NCI-H345 (cell line): ENCODE measurements at places on chromosomes 11 and 22.

- no peak for DNase-seq
These were observed 6.8 kb downstream of the MALAT1 start for GRCh38 chr11:65505466-65506289.

GRCh38 chr22:25488244-25489020 lies 76.0 kb upstream of the GRK3 start:
- peak; percentile 59 for DNase-seq

- no peak for DNase-seq
These were observed 5.5 kb downstream of the CDC42EP1 start for GRCh38 chr22:37565830-37566229.

GRCh38 chr11:79397252-79397651 lies 43.6 kb downstream of the TENM4 start:
- DNase-seq, result no peak

DNA sequence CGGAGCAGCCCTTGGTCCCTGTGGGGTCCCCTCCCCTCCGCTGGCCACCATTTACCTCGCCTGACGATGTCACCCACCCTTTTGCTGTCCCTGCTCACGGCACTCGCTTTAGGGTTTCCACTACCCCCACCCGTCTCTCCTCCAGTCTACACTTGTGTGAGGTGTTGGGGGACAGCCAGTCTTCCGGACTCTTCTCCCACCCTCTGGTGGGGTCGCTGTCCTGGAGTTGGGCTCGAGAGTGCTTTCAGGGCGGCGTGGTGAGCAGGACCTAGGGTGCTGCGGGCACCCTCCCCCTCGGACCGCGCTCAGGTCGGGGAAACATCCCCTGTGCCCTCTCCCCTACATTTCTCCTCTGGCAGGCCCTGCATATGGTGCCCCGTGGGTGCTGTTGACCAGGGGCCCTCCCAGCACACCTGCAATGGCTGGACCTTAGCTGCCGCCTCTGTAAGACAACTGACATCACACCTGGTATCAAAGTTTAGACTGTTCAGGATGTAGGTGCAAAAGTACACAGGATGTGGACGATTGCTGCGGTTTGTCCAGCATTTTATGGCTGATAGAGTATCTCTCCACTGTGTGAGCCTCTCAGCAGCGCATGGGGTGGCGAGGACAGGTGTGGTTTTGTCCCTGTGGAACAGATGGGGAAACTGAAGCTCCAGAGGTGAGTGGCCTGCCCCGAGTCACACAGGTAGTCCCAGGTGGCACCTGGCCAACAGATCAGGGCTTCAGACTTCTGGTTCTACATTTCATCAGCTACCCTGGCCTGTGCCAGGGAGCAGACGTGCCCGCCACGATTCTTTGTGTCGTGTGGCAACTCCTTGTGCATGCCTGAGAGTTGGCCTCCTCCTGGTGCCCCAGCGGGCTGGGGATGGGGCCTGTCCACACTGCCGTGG lies 1.2 kb downstream of the GRK2 start:
- DNase-seq, result no peak

GRCh38 chr11:119797736-119798135 lies 68.7 kb upstream of the NECTIN1 start:
- DNase-seq, result no peak

DNA sequence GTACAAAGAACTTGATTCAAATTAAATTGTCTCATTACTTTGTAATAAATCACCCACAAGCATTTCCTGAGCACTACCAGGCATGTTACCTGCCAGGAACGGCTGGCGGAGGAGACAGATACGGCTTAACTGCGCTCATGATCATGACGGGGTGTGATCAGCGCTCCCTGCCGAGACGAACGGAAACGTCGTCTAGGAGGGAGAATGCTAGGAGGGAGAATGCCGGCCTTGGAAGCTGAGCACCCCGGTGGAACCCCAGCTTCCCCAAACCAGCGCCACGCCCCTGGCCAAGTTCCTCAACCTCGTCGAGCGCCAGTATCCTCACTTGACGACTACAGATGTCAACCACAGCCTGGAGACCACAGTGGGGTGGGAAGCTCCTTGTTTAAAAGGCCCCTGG lies 272.8 kb downstream of the CTTN start:
- no peak for DNase-seq

GRCh38 chr22:36298118-36298517 lies 45.2 kb downstream of the APOL1 start:
- DNase-seq, result no peak

DNA sequence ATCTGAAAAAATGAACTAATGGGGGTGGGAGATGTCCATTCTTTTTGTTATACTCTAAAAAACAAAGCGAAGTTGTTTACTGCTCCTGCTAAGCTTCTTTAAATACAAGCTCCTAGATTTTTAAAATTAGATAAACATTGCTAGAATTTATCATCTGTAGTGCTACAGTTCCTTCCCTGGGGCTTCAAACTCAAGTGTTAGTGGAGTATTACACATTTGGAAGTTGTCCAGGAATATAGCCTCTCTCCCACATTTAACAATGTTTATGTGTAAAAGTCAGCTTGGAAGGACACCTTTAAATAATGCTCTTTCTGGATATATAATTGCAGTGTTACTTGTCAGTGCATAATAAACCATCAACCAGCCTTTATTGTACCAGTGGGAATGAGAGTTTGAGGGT lies 155.5 kb downstream of the SPON1 start:
- peak; percentile 87 for DNase-seq

DNA sequence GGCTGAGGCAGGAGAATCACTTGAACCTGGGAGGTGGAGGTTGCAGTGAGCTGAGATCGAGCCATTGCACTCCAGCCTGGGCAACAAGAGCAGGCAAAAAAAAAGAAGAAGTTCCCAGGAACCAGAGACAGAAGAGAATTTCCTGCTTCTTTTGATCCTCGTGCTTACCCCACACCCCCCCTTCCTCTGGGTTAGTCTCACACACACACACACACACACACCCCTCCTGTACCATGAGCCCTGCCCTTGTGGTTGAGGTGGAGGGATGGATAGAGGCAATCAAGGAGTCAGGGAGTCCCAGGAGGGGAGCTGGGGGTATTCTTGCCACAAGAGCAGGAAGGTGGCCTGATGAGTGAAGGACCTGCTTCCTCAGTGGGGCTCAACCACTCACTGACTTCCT lies 4.1 kb upstream of the UBE2L6 start:
- DNase-seq, result no peak

- peak; percentile 80 for DNase-seq
These were observed 24.2 kb downstream of the EIF4G2 start for GRCh38 chr11:10784232-10785145.

GRCh38 chr11:72072348-72072747 lies 8.0 kb downstream of the NUMA1 start:
- no peak for DNase-seq

DNA sequence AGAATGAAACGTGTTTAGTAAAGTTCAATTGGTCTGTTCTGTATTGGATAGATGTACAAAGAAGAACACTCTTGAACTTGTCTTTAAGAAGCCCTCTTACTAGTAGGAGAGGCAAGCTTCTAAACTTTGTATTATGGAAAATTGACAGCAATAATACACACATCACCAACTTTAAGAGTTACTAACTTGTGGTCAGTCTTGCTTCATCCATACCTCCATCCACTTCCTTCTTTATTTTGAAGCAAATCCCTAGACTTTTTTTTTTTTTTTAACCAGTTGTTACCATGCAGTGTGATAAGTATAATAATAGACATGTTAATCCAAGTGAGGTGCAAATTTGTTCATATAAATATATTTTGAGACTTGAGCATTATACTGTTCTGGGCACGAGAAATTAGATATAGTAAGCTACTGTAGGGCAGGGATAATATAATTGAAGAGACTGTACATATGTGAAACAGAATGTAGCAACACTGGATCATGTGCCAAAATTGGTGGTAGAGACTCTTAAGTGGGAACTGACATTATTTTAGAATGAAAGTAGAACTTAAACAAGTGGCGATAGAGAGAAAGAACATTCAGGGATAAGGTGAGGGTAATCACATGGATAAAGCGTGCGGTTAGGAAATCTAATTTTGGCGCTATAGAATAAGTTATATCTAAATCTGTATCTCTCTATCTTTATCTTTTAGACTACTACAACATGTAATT lies 6.5 kb downstream of the FAR1 start:
- DNase-seq, result no peak

- DNase-seq, result peak; percentile 53
These were observed 631 bp downstream of the PHF21A start for GRCh38 chr11:46120346-46121300.

DNA sequence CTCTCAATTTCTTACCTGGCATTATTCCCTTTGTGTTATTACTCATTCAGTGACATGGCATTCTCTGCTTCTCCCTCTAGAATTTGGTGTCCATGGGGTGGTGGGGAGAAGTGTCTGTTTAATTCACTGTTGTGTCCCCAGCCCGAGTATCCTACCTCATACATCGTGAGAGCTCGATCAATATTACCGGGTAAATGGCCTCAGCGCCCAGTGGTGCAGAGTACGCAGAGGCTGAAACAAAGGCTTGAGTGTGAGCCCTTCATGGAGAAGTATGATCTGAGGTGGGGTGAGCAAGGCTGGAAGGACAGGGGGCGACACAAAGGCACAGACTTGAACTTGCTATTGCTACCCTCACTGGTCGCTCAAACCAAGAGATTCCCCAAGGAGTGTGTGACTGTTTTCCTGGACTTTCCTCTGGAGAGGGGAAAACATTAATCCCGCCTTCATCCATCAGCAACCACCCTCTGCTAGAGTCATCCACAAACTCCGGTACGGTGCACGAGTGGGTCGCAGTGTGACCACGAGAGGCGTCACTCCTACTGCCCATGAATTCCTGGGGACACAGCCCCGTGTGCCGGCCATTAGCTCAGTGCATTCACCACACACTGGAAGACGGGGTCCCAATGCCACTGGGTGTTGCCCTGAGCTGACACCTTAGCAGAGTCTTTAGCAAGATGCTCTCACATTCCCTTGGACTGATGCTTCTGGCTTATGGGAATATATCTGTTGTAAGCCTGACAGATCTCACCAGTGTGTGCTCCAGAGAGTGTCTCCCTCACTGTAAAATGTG lies 35.0 kb upstream of the CCND1 start:
- DNase-seq, result no peak

GRCh38 chr11:105824457-105825013 lies 197.5 kb downstream of the MSANTD4 start:
- no peak for DNase-seq

- DNase-seq, result no peak
These were observed 39.5 kb upstream of the SLC1A2 start for GRCh38 chr11:35458846-35459245.

- DNase-seq, result peak; percentile 69
These were observed 661 bp upstream of the MALAT1 start for GRCh38 chr11:65498042-65498726.

DNA sequence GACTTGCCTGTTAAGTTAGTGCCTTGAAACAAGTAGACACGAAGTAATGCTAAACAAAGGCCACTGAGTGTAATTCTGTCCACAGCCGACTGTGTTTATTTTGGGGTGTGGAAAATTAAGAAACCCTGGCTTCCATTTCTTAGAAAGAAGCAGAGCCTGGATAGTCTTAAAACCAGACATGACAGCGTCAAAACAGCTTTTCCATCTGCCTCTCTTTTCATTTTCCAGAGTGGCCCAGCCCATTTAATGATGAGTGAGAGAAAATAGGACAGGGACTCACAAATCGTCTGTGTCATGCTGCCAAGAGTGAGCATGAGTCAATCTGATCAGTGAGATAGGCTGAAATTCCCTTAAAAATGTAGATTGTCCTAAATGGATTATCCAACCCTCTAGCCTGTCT lies 485.9 kb downstream of the JRKL start:
- DNase-seq, result no peak

DNA sequence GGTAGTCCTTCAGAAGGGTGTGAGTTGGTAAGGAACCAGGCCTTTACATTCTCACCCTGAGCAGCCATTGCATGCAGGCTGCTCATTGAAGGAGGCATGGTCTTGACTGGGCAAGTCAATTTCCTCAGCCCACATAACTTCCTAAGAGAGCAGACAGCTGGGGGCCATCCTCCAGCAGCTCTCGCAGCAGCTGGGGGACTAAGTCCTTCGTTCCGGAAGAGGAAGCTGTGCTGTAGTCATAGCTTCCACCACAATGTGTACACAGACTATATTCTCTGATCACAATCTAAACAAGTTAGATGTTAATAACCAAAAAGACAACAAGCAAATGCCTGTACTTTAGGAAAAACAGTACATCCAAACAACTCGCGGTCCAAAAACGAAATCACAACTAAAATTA lies 30.1 kb upstream of the MPPED1 start:
- DNase-seq, result no peak

DNA sequence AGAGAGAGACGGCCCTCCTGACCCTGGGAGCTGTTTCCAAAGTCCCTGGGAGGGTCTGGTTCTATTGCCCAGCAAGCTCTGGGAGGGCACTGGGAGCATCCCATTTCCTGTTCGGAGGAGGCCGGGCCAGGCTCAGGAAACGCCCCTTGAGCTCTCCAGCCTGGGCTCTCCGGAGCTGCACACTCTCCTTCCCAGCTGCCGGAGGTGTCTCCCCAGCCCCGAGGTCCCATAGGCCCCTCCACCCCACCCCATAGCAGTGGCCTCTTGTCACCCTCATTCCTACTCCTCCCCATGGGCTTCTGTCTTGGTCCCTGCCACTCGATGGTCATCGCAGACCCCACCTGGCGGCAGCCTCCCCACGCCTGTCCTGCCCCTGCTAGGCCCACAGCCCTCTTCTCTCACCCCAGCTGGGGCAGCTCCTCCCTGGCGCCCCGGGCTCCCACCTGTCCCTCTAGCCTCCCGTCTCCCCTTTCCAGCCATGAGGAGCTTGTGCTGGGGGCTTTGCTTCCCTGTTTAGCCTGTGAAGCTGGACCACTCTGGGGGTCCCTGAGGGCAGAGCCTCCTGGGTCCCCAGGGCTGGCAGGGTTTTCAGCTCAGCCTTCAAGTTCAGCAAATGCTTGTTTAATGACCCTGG lies 2.8 kb downstream of the TSPAN32 start:
- DNase-seq, result no peak

DNA sequence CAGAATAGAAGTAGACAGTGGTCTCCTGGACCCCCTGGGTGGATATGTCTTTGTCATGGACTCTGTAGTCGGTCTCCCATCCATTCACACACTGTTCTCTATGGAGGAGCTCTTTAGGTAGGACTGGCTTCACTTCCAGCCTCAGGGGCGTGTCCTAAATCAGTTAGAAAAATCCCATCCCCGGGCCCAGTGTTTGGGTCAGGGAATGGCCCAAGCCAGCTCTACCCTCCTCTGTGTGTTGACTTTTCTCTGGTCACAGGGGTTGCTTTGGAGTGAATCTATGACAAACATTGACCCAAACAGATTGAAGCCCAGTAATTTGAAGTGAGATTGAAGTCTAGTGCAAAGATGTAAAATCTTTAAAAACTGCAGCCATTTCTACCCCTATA lies 34.0 kb downstream of the WEE1 start:
- DNase-seq, result no peak

- DNase-seq, result peak; percentile 82
These were observed 391.5 kb downstream of the CADM1 start for GRCh38 chr11:115112754-115113153.
